Activated CD8-positive, alpha-beta memory T cell treated with anti-CD3 and anti-CD28 coated beads for 48 hours (primary cell): ENCODE measurements at places on chromosomes 3 and 15.

DNA sequence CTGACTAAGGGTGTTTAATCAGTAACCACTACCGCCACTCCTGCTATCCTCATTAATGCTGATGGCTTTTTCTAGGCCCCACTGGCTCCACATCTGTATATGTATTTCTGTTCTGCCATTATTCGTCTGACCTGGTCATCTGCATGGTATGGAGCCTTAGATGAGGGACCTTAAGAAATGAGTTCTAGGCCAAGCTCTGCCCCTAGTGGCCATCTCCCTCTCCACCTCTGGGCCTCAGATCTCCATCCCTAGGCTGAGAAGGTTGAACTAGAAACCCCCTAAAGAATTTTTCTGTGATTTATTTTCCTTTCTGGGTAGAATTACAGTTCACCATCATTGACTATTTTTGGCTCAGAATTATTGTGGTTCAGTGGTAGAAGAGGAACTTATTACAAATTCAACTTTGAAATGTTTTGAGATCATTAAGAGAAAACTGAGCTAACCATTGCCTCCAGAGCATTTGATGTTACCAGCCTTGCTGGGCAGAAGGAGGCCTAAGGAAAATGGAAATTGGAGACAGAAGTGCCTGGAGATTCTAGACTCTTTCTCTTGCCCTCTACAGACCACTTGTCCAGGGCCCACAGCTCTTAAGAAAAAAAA, 325.2 kb upstream of the NR2E3 start:
- no peak for DNase-seq

DNA sequence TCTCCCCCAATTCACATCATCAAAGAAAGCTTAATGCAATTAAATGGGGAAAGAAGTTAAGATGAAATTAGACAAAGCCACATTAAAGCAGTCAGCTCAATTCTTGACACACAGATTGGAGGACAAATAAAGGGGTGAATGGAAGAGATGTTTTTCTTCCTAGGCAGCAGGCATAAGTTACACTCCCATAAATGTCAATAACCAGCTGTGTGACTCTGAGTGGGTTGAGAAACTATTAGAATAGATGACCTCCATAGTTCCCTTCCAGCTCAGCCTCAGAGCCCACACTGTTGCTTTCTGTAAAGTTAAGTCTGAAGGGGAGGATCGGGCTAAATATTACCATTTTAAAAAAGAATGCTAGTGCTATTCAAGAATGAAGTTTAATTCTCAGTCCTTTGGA, 71.0 kb downstream of the THBS1 start:
- no peak for DNase-seq

GRCh38 chr3:51408021-51408420, 16.9 kb downstream of the RBM15B start:
- DNase-seq = no peak

GRCh38 chr15:52652286-52652685, 26.9 kb downstream of the ATOSA start:
- DNase-seq = no peak

- DNase-seq = no peak
These were observed 210.5 kb downstream of the FOXP1 start for GRCh38 chr3:71372911-71373637.

- DNase-seq = no peak
These were observed 126.7 kb upstream of the IQSEC1 start for GRCh38 chr3:13199899-13200451.

DNA sequence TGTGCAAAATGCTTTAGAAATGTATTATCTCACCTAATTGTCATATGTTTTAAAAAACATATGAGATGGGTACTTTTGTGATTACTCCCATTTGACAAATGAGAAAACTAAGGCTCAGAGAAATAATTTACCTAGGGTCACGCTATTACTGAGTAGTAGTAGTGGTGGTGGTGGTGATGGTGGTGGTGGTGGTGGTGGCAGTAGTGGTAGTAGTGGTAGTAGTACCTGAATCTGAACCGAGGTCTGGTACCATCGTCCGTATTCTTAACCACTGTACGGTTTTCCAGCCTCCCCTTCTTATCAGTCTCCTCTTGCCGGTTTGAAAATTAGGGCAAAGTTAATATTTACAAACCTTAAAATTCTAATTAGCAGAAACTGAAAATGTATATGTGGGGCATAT, 102.4 kb downstream of the KLHL25 start:
- no peak for DNase-seq

GRCh38 chr3:56339244-56339643, 129.0 kb downstream of the ERC2 start:
- no peak for DNase-seq

GRCh38 chr15:78206326-78207109, 27.8 kb downstream of the ACSBG1 start:
- DNase-seq = no peak

GRCh38 chr15:38683382-38684242, 119.0 kb upstream of the RASGRP1 start:
- DNase-seq = no peak

DNA sequence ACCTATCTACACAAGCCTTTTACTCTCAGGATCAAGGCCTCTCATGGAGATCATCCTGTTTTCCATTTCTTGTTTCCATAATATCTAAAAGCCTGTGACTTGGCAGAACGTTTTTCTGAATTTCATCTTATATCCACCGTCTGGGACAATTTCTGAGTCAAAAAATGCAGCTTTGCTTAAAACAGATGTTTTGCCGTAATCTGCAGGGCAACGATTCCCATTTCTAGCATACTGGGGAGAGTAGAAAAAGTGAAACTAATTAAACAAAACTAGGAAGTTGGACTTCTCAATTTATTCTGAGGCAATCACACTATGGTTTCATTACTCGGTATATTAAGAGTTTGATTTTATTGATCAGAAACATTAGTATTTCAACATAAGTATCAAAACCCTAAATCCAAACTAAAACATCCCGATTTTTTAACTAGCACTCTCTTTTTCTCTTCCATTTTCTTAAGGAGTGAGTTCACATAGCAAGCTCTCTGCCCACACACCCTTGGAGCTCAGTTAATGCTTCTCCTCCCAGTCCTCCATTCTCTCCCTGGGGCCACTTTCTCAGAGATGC, 33.6 kb downstream of the SPATA12 start:
- DNase-seq = no peak

DNA sequence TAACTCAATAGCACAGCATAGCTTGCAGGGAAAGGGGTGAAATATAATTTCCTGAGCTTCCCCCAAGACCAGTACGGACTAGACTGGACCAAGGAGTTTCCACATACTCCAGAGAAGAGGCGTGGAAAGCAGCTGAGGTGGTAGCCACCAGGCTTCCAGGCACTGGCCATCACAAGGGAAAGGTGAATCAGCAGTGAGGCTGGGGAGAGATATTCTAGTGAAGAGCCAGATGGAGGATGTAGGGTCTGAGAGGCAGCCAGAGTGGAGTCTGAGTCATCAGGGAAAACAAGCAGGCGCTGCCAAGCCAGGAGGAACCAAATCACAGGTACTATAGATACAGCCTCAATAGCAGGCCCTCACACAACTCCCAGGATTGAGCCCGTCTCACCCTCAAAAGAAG, 9.6 kb upstream of the RASA2 start:
- DNase-seq = no peak

DNA sequence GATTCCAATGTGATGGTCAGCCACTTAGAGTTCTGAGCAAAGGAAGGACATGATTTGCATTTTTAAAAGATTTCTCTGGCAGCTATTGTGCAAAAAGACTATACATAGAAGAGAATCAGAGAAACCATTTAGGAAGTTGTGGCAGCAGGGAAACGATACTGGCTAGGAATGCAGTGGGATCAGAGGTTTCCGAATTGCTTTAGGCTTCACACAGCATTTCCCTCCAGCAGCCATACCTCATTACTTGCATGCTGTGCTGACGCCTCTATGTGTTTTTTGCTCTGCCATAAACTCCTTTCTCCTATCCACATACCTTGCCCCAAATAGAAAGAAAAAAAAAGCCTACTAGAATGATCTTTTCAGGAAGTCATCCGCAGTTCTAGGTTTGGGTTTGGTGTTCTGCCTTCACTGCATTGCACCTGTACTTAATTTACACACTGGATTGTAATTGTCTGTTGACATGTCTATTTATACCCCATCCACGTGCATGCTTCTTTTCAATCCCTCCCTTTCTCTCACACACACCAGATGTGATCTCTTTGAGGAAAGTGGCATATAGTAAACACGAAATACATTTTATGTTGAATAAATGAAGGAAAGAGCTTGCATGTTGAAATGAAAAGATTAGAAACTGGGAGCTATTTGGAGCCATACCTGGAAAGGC, 860.3 kb upstream of the SEMA6D start:
- DNase-seq = no peak

GRCh38 chr3:70519913-70520659, 207.6 kb upstream of the MDFIC2 start:
- DNase-seq = no peak

DNA sequence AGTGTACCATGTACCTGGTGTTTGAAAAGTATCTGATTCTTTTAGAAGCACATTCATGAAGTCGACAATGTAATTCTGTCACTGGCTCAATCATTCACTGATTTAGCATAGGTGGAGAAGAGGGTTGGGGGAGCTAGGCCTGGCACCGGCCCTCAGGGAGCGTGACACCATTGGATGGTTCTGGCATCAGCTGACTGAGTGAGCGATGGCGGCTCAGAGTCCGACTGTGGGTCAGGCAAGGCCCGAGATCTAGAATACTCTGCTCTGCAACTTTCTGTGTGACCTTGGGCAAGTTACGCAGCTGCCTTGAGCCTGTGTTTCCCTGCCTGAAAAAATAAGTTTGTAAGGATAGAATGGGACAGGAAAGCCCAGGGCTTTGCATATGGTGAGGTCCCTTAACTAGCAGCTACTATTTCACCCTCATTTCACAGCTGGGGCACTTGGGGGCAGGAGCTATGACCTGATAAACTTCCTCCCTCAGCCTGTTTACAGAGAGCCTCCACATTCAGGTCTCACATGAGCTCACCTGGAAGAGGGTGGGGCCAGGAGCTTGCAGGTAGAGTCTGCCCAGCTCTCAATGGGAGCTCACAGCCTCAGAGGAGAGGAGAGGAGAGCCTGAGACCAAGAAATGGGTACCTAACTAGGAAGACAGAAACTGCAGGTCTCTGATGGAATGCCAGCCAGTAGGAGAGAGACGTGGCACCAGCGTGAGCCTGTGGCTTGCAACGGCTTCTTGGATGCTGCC, 153.7 kb upstream of the TLE3 start:
- DNase-seq = no peak

DNA sequence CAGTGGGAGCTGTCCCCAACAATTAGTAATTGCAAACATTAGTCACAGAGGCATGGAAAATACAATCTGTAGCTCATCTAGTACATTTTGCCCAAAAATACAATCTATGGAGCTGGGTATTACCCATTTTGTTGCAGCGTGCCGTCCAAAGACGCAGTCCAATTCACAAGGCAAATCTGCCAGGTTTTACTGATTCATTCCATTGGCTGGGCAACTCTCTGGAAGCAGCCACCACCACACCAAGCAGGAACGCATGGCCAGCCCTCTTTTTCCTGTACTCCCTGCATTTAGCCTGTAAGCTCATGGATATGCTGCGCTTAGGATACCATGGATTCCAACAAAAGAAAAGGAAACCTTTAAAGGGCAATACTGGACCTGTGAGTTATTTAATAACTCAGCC, 60.5 kb upstream of the ARRDC4 start:
- no peak for DNase-seq

- no peak for DNase-seq
These were observed 5.5 kb downstream of the ITIH3 start for GRCh38 chr3:52800079-52800478.

DNA sequence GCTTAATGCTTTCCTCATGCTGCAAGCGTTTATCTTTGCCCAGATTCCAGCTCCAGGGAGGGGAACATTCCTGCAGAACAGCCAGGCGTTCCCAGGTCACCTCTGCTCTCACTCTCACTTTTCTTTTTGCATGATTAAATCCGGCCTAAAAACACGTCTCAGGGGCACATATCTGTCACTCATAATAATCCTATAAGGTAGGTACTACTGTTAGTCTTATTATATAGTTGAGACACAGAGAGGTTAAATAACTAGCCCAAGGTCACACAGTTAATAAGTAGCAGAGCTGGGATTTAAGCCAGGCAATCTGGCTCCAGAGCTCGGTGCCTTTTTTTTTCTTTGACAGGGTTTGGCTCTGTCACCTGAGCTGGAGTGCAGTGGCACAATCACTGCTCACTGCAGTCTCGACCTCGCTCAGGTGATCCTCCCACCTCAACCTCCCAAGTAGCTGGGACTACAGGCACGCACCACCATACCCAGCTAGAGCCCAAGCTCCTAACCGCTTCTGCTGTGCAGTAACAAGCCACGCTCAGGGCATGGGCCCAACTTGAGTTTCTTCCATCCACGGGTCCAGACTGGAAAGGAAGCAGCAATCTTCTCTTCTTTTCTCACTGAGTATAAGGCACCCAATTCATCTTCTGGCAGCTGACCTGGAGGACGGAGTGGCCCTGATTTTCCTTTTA, 96.5 kb downstream of the LIPC start:
- no peak for DNase-seq
